ENCODE measurements at places on chromosomes 3 and 15.

- DNase-seq = no peak
Observed at GRCh38 chr3:191366675-191367074, 36.3 kb upstream of the UTS2B start.

GRCh38 chr3:28637742-28638141 lies 289.1 kb upstream of the AZI2 start:
- DNase-seq = no peak

- no peak for DNase-seq
Observed at GRCh38 chr3:195822131-195822696, 10.5 kb upstream of the MUC4 start.

DNA sequence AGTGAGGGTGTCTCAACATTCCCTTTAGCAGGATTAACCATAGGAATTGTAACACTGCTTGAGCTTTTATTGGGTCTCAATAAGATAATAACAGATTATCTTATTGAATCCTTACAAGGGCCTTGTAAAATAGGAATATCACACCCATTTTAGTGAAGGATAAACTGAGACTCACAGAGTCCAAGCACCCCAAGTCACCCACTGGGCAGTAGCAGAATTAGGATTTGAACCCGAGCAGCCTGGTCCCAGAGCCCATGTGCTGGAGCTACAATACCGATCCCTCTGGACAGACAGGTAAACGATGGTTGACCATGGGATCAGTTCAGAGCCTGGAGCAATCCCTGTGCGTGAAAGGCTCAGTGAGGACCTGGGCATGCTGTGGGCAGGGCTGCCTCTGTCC lies 56.3 kb upstream of the MRPS22 start:
- no peak for DNase-seq

GRCh38 chr3:183912895-183913579 lies 28.4 kb upstream of the PARL start:
- DNase-seq = no peak

- no peak for DNase-seq
Observed at GRCh38 chr3:61743686-61744242, 182.4 kb downstream of the PTPRG start.

GRCh38 chr3:18670759-18671158 lies 245.6 kb upstream of the SATB1 start:
- DNase-seq = no peak

- DNase-seq = no peak
Observed at GRCh38 chr3:44529927-44530326, 25.1 kb upstream of the ZKSCAN7 start.

GRCh38 chr3:49671291-49672288 lies 2.6 kb upstream of the APEH start:
- DNase-seq = peak; percentile 80

DNA sequence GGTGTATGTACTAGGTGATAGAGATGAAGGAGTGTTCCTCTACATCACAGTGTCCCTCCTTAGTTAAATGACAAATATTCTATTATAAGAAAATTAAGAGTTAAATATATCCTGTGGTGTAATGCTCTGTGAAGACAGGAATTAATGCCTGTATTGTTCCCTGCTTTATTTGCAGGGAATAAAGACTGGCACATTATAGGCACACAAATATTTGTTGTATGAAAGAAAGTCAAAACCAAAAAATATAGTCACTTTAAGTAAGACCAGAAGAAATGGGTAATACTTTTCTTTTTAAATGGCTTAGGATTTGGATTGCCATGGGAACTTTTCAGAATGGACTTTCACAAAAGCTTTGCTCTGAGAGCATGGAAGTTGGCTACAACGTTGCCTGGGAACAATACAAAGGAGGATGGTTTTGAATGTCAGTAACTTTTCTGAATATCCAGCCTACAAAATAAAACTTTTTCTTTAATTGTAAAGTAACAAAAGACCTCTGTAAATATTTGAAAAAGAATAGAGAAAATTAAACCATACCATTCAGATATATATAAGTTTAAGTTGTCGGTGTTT lies 158.0 kb upstream of the P2RY1 start:
- no peak for DNase-seq

DNA sequence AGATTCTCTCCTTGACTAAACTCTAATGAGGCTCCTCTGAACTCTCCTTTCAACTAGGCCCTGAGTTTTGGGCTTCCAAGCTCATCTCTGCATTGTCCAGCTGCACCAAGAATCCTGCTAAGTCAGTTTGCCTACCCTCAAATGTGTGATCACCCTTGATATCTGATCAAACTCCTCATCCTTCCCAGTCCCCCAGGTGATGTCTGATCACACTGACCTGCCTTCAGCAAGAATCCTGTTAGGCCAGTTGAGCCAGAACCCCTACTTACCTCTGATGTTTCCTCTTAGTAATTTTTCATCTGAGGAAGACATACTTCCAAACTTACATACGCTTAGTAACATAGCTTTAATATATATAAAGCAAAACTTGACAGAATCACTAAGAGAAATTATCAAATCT lies 28.8 kb downstream of the SUMF1 start:
- no peak for DNase-seq

GRCh38 chr3:122357828-122358702 lies 25.0 kb downstream of the MIX23 start:
- DNase-seq = no peak

GRCh38 chr15:49709646-49710214 lies 88.9 kb downstream of the DTWD1 start:
- no peak for DNase-seq

- DNase-seq = no peak
Observed at GRCh38 chr3:129502641-129503408, 25.6 kb upstream of the RHO start.

- DNase-seq = no peak
Observed at GRCh38 chr3:71723452-71724170, 1.6 kb downstream of the EIF4E3 start.

- no peak for DNase-seq
Observed at GRCh38 chr3:112687616-112688015, 46.7 kb upstream of the CCDC80 start.

DNA sequence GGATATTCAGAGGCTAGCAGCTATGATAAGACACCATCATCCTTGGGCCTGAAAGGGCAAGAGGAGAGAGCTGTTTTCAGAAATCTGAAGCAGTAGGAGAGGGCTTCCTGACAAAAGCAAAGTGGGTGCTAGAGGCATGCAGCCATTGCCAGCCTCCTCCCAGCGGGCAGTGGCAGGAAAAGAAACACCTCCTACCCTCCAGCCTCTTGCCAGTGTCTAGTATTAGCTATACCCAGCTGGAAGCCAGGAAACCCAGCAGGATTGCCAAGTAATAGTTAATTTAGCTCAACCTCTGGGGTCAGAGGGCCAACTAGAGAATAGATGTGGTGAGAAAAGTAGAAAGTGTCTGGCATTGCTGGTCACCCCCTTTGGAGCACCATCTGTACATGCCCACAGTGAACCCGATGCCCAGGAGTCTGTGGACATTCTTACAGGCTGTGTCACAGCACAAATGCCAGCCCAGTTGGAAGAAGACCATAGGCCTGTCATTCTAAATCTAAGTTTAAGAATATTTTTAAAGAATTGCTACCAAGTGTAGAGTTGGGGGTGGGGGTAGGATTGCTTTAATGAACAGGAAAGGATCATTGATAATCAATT lies 85.3 kb downstream of the HCN4 start:
- no peak for DNase-seq

DNA sequence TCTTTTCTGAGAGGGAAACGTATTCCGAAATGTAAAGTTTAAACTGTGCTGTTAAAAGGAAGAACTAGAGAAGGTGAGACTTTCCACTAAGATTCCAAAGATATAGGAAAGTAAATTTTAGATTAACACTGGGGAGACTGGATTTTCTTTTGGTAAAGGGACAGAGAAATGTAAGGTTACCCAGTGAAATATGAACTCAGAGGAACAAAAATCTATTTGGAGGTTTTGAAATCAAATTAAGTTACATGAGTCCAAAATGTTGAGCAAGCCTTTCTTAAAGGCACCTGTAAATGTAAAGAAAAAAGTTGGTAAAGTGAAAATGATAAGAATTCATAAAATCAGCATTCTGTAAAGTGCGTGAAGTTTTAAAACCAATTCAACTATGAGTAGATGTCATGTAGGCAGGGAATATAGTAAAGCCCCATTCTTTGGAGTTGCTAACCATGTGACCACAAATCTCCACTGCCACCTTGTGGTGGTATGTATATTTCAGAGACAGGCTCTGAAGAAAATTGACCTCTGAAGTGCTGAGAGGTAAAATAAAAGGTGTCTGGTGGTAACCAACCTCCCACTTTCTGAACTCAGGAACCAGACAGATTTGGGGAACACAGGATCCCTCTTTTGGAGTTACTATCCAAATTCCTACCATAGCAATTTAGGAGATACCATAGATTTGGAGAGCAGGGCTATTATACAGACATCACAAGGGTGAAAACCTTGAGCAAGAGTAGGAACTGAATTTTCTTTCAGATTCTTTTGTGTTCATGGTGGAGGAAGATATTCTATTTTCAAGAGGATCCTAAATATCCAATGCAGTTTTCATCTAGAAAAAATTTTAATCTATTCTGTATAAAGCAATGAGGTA lies 215.3 kb downstream of the ROBO2 start:
- peak; percentile 50 for DNase-seq

- DNase-seq = no peak
Observed at GRCh38 chr3:194874206-194874605, 188.5 kb downstream of the FAM43A start.

- DNase-seq = no peak
Observed at GRCh38 chr3:177037241-177037640, 160.0 kb downstream of the TBL1XR1 start.

DNA sequence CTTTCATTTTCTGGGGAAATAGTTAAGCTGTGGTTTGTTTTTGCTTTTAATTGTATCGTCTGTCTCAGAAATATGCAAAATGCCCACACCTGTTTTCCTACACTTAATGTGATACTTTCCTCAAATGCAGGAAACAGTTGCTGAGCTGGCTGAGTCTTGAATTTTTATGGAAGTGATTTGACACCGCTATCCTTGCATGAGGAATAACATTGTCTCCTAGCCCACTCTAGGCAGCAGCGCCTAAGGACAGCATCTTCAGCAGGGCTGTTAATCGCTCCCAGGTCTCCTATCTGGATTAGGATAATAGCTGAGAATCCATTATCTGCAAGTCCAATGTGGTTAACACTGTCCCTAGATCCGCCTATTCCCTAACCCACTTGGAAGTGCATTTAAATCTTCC lies 132.6 kb upstream of the NR2E3 start:
- DNase-seq = no peak

- no peak for DNase-seq
Observed at GRCh38 chr15:59352189-59352588, 20.5 kb downstream of the MYO1E start.

DNA sequence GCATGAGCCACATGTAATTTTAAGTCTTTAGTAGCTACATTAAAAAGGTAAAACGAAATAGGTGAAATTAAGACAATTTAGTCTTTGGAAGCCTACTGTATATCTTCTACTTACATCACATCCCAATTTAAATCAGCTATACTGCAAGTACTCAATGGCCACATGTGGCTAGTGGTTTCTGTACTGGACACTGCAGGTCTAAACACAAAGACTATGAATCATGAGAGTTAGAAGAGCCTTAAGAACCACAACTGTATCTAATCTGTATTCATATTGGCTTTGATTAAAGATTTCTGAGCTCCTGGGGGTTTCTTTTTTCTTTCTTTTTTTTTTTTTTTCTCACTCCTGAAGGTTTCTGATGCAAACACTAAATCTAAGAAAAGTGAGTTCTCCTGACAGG lies 2.3 kb upstream of the EIF1B start:
- no peak for DNase-seq

DNA sequence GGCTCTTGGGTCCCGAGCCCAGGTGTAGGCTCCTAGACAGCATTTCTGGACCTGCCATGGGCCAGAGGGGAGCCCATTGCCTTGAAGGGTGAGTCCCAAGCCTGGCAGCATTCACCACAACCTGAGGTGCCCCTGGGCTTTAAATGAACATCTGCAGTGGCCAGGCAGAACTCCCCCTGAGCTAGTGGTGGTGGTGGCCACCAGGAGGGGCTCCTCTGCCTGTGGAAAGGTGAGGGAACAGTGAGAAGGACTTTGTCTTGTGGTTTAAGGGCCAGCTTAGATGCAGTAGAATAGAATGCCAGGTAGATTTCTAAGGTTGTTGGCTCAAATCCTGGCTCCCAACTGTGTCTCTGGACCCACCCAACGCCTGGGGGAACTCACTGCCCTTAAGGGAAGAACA lies 55.6 kb downstream of the CASR start:
- DNase-seq = no peak

DNA sequence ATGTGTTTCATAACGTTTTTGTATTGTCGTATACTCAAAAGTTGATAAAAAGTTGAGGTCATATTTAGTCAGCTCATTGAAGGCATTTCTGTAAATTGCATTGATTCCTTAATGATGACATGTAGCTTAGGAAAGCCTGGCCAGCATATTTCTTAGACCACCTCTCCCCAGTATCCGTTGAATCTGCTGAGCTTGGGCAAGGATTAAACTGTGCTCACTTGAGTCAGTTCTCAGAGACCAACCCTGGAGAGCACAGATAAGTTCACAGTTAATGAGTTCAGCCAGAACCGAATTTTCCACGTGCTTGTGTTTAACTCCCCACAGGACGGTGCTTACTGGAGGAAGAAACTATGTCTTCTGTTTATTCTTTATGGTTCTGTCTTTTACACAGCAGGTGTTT lies 132.7 kb downstream of the SLC25A26 start:
- no peak for DNase-seq

- DNase-seq = no peak
Observed at GRCh38 chr3:176824811-176825210, 372.5 kb downstream of the TBL1XR1 start.

DNA sequence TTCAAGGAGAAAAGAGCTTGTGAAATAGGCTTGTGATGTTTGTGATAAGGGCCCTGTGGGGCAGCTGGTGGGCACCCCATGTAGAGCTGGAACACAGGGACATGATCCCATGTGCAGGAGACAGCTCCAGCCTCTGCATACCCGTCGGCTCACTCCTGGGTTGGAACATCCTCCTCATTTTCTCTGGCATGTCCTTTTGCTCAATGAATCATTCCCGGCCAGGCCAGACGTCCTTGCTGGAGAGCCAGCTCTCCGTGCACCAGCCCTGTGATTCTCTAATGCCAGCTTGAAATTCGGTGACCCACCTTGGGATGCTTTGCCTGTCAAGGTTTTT lies 77.3 kb downstream of the SMAD3 start:
- DNase-seq = no peak
